Stimulated activated CD8-positive, alpha-beta memory T cell treated with anti-CD3 and anti-CD28 coated beads, Interleukin-4, amount 100 ng/mL, for 48 hours (primary cell): ENCODE measurements at places on chromosomes 5 and 9.
A peak's percentile ranks its signal among the peaks of the same experiment; 100 is the strongest.

- DNase-seq: no peak
Observed at GRCh38 chr5:50733741-50734140, 67.3 kb downstream of the PARP8 start.

GRCh38 chr5:80142996-80143395 is 107.8 kb downstream of the THBS4 start:
- DNase-seq: no peak

DNA sequence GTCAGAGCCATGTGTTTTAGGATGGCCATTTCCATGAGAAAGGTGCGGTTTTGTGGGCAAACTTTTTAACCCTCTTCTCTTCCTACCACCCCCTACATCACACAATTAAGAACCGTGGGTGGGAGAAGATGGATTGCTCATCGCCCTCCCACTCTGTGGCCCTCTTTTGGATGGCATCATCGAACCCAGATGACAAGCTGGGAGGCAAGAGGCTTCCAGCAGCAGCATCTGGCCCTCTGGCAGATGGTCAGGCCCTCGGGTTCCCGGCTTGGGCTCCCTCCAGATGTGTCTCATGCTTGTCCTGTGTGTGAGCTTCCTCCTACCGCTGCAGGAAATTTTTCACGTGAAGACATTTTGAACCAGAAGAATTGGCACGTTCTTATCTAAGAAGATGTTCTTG is 199.9 kb downstream of the EBF1 start:
- no peak for DNase-seq

- no peak for DNase-seq
Observed at GRCh38 chr9:131062969-131063368, 33.4 kb upstream of the AIF1L start.

DNA sequence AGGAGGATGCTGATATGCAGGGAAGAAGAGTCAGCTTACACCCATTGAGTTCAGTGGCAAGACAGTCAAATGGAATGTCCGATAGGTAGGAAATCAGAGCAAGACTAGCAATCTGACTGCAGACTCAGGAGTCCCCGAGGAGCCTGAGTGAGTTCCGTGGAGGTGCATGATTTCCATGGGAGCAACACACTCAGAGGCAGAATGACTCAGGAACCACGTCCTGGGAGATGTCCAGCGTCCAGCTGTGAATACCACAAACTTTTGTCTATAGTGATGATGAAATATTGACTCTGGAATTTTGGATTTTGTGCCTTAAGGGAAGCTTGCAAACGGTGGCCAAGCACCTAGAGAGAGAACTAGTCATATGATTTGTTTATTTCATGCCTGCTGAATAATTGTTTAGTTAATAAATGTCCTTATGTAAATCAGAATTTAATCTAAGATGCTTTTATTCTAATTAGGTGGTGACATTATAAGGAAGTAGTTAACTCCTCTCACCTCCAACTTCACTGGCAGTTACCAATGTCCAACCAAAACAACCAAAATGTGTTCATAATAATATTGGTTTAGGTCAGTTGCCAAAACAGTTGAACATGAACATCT is 100.4 kb downstream of the PDE4D start:
- no peak for DNase-seq

- no peak for DNase-seq
Observed at GRCh38 chr9:79709743-79710674, 138.2 kb downstream of the TLE4 start.

DNA sequence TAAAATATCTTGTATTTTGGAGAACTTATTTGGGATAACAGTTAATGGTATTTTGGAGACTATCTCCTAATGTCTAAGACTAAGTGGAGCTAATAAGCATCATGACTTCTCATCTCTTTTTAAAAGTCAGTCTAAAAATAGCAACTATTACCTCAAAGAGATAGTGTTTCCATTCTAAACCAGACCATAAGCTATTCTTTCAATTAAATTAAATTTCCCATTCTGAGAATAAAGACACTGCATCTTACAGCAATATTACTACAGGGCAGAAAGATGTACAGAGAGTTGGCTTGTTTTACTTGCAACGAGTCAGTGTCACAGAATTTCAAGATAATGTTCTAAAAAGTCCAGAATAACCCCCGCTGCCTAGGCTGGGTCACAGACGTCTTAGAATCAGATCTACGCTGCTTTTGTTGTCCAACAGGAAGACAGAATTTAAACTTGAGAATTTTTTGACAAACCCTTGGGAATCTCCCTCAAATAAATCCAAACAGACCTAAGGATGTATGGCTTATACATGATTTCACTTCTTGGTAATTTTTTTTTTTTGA is 98.9 kb downstream of the USP20 start:
- DNase-seq: no peak

- no peak for DNase-seq
Observed at GRCh38 chr5:16592255-16592654, 24.5 kb downstream of the RETREG1 start.

GRCh38 chr9:133727876-133728441 is 10.2 kb downstream of the SARDH start:
- peak; percentile 14 for DNase-seq

GRCh38 chr5:170466988-170467707 is 36.7 kb upstream of the KCNIP1 start:
- peak; percentile 49 for DNase-seq

GRCh38 chr9:14433351-14434157 is 119.6 kb upstream of the NFIB start:
- no peak for DNase-seq

- DNase-seq: no peak
Observed at GRCh38 chr9:127549218-127549617, 62.9 kb upstream of the STXBP1 start.

GRCh38 chr5:117667105-117667504 is 1092.5 kb upstream of the SEMA6A start:
- no peak for DNase-seq

DNA sequence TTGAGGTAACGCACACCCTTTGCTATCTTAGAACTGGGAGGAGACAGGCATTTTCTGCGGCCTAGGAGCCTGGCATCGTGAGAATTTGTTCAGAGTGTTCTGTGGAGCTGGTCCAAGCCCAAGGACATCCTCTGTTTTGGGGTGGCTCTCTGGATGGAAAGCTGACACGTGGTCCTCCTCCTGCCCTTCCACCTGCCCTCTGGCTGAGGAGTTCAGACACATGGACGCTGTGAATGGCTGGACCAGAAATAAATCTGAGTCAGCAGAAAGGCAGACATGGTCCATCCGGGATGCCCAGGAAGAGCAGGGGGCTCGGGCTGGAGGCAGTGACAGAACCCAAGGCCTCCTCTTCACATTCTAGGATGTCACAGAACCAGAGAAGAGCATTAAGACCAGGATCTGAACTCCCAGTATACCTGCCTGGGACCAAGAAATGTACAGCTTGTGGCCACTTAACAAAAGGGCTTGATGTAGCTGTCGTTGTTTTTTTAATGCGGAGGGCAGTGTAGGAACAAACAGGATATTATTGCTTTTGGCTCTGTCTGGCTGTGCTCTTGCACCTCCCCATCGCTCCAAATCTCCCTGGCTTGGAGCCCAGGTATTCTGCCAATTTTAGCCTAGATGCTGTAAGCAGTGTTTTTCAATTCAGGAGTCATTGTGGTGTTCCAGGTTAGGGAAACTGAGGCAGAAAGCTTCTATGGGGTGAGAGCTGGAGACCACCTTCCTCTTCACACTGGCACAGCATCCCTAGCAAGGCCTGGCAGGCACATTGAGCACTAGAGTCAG is 2.4 kb downstream of the CKMT2 start:
- DNase-seq: no peak

DNA sequence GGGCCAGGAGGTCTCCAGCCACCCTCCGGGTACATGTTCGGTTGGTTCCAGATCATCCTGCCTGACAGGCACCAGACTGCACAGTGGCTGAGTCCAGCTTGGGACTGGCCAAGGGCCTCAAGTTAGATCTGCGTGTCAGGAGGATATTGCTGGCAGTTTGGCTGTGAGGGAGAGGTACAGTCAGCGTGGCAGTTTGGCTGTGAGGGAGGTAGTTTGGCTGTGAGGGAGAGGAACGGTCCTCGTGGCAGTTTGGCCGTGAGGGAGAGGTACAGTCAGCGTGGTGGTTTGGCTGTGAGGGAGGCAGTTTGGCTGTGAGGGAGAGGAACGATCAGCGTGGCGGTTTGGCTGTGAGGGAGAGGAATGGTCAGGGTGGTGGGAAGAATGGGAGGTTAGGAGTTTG is 39.0 kb downstream of the CACNA1B start:
- DNase-seq: no peak

GRCh38 chr9:18996211-18996610 is 36.8 kb downstream of the SAXO1 start:
- DNase-seq: no peak

DNA sequence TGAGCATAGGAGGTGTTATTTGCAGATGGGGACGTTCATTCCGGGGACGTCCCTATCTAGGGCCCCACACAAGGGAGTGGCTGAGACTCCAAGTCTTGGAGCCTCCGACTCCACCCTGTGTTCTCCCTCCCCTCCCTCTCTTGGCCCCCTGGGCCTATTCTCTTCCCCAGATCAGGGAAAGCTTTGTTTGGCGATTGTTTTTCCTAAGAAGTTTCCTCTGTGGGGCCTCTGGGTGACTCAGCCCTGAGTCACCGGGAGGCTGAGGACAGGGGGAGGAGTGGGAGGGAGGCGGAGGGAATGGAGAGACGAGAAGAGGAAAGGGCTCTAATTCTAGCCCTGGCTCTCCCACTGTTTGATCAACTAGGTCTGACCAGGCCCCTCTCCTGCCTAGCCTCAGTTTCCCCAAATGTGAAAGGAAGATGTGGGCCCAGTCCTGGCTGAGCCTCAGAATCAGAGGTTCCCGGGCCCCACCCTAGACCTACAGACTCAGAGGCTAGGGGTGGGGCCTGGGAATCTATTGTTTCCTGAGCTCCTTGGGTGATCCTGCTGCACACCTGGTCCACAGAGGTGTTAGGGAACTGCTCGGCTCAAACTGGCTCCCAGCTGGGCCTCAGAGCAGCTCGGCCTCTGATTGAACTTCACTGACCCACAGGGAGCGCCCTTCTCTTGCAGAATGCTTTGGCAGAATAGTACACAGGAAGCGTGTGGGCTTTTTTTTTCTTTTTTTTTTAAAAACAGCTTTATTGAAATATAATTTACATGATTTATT is 19.2 kb downstream of the GSN start:
- DNase-seq: peak; percentile 51

- DNase-seq: no peak
Observed at GRCh38 chr5:14760548-14761002, 96.1 kb downstream of the OTULIN start.
